ENCODE measurements at places on chromosomes 7 and 10. TPM values are rescaled to one million over a fixed set of nuclear protein-coding genes. Genes with fewer than 3 reads are reported as not detected.

The LAMB1 gene
- 246 TPM for total RNA-seq

The ANKMY2 gene
- 21.1 TPM for total RNA-seq

The SPDYE1 gene
- total RNA-seq, result not detected

The MUC3A gene
- not detected for total RNA-seq

- DNase-seq, result no peak
Measured at GRCh38 chr10:6542999-6543430, 37.1 kb downstream of the PRKCQ start.

DNA sequence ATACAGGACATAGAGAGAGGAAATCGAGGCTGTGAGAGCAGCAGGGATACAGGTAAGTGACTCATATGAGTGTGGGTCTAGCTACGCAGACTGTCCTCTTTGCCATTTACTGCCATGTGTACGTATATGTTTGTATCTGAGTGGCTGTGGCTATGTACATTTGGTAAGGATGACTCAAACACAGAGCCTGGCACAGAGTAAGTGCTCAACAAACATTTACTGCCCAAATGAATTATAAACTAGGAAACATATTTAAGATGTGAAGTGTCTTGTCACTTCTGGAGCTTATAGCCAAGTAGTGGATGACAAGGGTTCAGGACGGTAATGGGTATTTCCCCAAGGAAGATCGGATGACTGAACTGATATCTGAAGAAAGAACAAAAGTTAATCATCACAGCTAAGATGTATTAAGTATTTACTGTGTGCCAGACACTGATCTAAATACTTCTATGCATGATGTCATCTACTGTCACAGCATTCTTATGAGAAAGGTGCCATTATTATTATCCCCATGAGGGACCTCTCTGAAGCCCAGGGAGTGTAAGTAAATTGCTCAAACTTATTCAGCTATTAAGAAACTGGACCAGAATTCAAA is 6.0 kb downstream of the MRPL43 start:
- no peak for DNase-seq

- no peak for DNase-seq
Measured at GRCh38 chr10:357201-357950, 222.1 kb downstream of the ZMYND11 start.
